Stomach (tissue), 19 donors: ENCODE measurements at places on chromosomes 13 and 19. TPM values are rescaled to one million over a fixed set of nuclear protein-coding genes. Genes with fewer than 3 reads are reported as not detected.

GRCh38 chr13:32316028-32316339 is 676 bp downstream of the BRCA2 start:
- peak; percentile 38 for DNase-seq

GRCh38 chr19:56315077-56315828 is 614 bp upstream of the ZSCAN5A start:
- DNase-seq, result peak; percentile 94

DNA sequence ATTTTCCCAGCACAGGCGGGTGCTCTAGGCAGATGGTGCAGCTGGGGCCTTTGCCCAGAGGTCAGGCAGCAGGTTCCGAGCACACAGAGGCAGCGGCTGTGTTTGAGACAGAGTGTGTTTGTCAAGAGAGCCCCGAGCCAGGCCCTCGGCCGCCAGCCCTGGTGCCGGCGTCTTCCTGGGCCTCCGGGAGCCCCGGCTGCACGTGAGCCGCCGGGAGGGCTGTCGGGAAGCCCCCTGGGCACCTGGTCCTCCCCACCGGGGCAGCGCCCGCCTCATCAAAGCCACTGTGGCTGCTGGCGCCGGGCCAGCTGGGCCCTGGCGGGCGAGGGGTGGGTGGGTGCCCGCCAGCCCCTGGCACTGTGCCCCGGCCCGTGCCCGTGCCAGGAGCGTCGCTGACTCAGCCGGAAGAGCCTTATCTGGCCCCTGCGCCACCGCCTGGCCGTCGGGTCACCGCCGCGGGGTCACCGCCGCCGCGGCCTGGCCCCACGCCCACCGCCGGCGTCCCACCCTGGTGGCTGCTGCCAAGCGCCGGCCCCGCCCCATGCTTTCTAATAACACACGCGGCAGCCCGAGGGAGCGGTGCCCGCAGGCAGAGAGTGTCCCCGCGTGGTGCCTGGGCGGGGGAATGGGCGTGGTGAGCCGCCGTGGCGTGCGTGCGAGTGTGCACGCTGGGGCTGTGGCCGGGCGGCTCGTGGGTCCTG is 14.9 kb downstream of the ARID3A start:
- DNase-seq, result peak; percentile 92

GRCh38 chr19:29841559-29842367 is 30.0 kb downstream of the CCNE1 start:
- no peak for DNase-seq

- DNase-seq, result peak; percentile 7
These were observed 1525.4 kb downstream of the SLITRK1 start for GRCh38 chr13:82356667-82357410.

- DNase-seq, result no peak
These were observed 4.8 kb upstream of the GJA3 start for GRCh38 chr13:20165417-20166257.

- DNase-seq, result no peak
These were observed 111.4 kb upstream of the FRY start for GRCh38 chr13:31919971-31920726.

- DNase-seq, result no peak
These were observed 13.9 kb downstream of the C3 start for GRCh38 chr19:6706633-6706958.

GRCh38 chr19:40810160-40810559 is 11.2 kb downstream of the EGLN2 start:
- DNase-seq, result peak; percentile 20

DNA sequence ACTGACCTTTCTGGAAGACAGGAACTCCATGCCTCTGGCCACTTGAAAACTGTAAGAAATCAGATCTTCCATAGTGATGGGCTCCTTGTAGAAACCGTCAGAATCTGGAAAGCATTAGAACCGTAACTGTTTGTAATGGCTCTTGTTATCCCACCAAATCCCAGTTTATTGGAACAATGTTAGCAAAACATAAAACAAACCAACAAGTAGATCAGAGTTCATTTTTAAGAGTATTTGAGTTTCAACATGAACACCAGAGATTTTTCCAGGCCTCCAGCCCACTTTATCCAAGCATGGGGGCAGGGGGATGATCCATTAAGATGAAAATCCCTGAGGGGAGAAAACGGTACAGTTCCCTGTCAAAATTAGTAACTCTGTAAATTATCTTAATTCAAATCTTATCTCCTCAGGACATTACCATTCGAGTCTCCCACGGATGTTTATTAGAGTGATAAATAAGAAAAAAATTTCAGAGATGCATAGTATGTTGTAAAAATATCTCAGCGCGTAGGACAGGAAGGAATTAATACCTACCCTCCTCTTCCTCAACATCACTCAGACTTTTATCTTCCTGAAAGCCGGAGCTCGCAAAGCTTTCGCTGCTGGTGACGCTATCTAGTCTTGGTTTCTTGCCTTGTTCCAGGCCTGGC is 172.5 kb downstream of the FLT1 start:
- no peak for DNase-seq

GRCh38 chr13:91323349-91323748 is 24.1 kb upstream of the MIR17HG start:
- no peak for DNase-seq

- no peak for DNase-seq
These were observed 146.5 kb downstream of the LACC1 start for GRCh38 chr13:44026194-44026593.

SCEL gene
- 0.45 TPM for total RNA-seq

ICAM1 gene
- total RNA-seq, result 8.7 TPM

PLPP2 gene
- 46.4 TPM for total RNA-seq

RCBTB2 gene
- total RNA-seq, result 1.4 TPM
